GM23248 (cell line): ENCODE measurements at places on chromosomes 2 and 18. TPM values are rescaled to one million over a fixed set of nuclear protein-coding genes. Genes with fewer than 3 reads are reported as not detected.

GRCh38 chr2:171487803-171488259 is 34.4 kb upstream of the CYBRD1 start:
- DNase-seq = no peak

- peak; percentile 94 for DNase-seq
These were observed 69.2 kb upstream of the HNRNPA3 start for GRCh38 chr2:177143444-177143843.

DNA sequence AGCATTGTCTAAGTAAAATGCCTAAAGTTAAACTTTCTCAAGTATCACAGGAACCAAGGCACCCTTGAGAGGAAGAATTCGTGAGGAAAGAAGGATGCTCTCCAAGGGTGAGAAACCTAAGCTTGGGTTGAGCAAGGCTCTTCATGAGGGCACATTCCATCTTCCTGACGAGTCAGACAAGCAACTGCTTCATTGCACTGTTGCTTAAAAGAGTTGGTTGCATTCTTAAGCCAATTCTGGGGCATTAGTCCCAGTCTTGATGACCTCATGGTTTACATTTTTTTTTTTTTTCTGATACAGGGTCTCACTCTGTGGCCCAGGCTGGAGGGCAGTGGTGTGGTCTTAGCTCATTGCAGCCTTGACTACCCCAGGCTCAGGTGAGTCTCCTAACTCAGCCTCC is 237.5 kb downstream of the ACTR3 start:
- DNase-seq = peak; percentile 71

GRCh38 chr2:23124214-23124750 is 260.7 kb upstream of the KLHL29 start:
- DNase-seq = no peak

The GBX2 gene
- total RNA-seq = not detected in 2 replicates

The SLC40A1 gene
- total RNA-seq = 0.25 TPM in 1 of 2 replicates, not detected in the other

The MSGN1 gene
- total RNA-seq = not detected in 2 replicates

The TOGARAM2 gene
- not detected in 2 replicates for total RNA-seq

The DNER gene
- total RNA-seq = 0.65 TPM in 1 of 2 replicates, not detected in the other
